Mesenchymal stem cell (in vitro differentiated cells and primary cell): ENCODE measurements at places on chromosomes 13 and 19.

DNA sequence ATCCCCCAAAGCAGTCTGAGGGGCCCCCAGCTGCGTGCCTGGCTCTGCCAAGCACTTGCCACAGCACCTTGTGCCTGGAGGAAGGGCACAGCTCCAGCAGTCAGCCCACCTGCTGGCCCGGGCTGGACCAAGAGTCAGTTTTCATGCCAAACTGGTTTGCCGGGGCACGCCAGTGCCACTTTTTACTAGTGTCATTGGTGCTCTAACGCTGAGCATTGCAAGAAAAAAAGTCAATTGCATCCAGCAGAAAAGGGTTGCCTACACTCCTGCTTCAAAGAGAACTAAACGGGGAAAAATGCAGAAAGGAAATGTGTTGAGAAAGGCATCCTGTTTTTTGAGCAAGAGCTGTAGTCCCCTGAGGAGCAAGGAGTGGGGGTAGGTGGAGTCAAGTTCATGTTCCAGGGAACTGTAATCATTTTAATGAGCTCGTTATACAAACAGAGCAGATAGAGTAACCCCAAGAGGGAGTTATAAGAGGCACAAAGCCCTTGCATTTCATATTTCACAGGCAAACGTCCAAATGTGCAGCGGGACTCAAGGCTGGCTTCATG lies 68.4 kb downstream of the F2RL3 start:
- H3K4me1 ChIP-seq: no peaks in the 10 kb centered on the region
- DNase-seq: no peak
- peaks cover 6% of the 10 kb centered on the region for H3K27me3 ChIP-seq
- H3K27ac ChIP-seq: no peak overlapping the region

GRCh38 chr13:100128838-100129237 lies 39.9 kb downstream of the PCCA start:
- no peaks in the 10 kb centered on the region for H3K27me3 ChIP-seq
- H3K27ac ChIP-seq: no peak overlapping the region
- H3K36me3 ChIP-seq: no peaks in the 10 kb centered on the region
- H3K4me1 ChIP-seq: peaks cover 3% of the 10 kb centered on the region

DNA sequence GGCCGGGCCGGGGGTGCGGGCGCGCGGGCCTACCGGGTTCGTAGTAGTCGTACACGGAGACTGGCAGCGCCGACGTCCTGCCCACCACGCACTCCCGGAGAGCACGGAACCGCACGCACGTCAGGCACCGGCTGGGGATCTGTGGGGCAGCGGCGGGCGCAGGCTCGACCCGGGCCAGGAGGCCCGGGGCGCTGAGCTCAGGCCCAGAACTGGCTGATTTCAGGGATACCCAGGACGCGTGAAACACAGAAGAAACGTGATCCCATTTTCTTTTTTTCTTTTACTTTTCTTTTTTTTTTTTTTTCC lies 9.0 kb downstream of the F2RL3 start:
- H3K4me1 ChIP-seq: peaks cover 12% of the 10 kb centered on the region
- no peak overlapping the region for H3K27ac ChIP-seq
- H3K27me3 ChIP-seq: peaks cover 36% of the 10 kb centered on the region
- H3K36me3 ChIP-seq: no peaks in the 10 kb centered on the region
- H3K4me3 ChIP-seq: peak overlapping the region; percentile 47
- peak; percentile 68 for DNase-seq

DNA sequence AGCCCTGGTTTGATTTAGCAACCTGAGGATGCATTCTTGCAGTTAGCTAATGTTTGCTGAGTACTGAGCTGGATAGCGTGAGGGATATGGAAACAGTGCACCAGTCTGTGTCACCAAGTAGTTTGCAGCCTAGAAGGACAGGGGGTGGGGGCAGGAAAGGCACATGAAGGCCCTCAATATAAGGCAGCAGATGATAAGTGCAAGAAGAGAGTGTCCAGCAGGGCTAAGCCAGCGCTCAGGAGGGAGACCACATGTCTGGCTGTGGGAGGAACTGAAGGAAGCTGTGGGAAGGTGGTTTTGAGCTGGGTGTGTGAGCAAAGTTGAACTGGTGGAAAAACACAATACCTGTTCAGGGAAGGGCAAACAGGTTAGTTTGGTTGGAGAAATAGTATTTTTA lies 1.7 kb downstream of the CXCL17 start:
- H3K27me3 ChIP-seq: peaks cover 47% of the 10 kb centered on the region
- H3K36me3 ChIP-seq: no peaks in the 10 kb centered on the region
- no peak overlapping the region for H3K27ac ChIP-seq

GRCh38 chr13:50188696-50189095 lies 173.5 kb downstream of the KCNRG start:
- H3K4me1 ChIP-seq: no peaks in the 10 kb centered on the region
- no peak for DNase-seq
- H3K36me3 ChIP-seq: no peaks in the 10 kb centered on the region
- no peaks in the 10 kb centered on the region for H3K27me3 ChIP-seq

DNA sequence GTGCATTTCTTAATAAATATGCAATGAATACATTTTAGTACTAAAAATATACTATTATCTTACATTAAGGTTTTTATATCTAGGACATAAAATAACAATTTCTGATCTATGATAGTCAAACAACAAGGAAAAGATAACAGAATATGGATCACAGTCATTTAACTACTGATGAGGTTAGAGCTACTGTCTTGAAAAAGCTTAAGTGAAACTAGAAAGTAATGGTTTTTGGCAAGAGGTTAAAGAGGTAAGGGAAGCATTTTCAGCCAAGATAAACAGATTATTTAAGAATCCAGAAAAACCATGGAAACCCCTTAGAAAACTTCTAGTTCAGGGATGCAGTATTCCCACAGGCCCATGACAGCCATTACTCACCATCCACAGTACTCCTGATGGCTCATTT lies 787.4 kb downstream of the DACH1 start:
- no peaks in the 10 kb centered on the region for H3K36me3 ChIP-seq
- no peaks in the 10 kb centered on the region for H3K4me1 ChIP-seq
- DNase-seq: no peak
- no peaks in the 10 kb centered on the region for H3K27me3 ChIP-seq
- no peak overlapping the region for H3K27ac ChIP-seq

GRCh38 chr13:66033924-66034323 lies 1196.2 kb downstream of the PCDH9 start:
- H3K27me3 ChIP-seq: no peaks in the 10 kb centered on the region
- DNase-seq: no peak
- no peaks in the 10 kb centered on the region for H3K36me3 ChIP-seq
- H3K27ac ChIP-seq: no peak overlapping the region
- no peak overlapping the region for H3K4me3 ChIP-seq

GRCh38 chr13:79778741-79779460 lies 297.9 kb downstream of the NDFIP2 start:
- no peak overlapping the region for H3K27ac ChIP-seq
- no peak for DNase-seq
- H3K36me3 ChIP-seq: no peaks in the 10 kb centered on the region
- no peaks in the 10 kb centered on the region for H3K27me3 ChIP-seq
- H3K4me1 ChIP-seq: peaks cover 7% of the 10 kb centered on the region

DNA sequence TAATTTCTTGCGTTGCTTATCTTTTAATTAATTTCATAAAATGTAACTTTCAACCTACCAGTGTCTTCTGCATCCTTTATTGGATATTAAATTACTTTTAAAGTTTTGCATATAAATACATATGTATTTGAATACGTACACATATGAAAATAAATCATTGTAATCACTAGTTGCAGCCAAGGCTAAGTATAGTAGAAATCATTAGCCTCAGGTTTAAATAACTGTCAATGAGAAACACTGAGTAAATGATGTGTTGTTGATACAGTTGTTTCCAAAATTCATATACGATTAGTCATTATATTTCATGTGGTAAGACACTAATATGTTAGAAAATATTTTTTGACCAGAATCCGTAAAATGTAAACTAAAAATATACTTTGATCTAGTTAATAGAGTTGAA lies 1267.1 kb upstream of the PCDH20 start:
- DNase-seq: no peak
- H3K4me1 ChIP-seq: no peaks in the 10 kb centered on the region
- H3K4me3 ChIP-seq: no peak overlapping the region
- H3K27me3 ChIP-seq: no peaks in the 10 kb centered on the region
